ENCODE measurements at places on chromosomes 3 and 15.

DNA sequence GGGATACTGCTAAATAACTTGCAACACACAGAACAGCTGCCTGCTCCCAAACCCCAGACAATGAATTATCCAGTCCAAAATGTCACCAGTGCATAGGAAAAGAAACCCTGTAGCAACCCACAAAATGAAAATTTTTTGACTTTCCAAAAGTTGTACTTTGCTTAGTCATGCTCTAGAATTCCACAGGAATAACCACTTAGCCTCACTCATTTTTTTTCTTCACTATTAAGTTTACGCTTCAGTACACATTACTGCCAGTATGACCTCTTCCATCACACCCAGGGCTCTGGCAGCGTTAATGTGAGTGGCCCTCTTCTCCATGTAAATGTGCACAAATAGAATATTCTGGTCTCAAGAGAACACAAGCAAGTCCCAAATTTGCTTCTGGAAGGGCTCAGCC, 259.8 kb downstream of the MAGI1 start:
- no peak for DNase-seq

- no peak for DNase-seq
Observed at GRCh38 chr3:111548756-111549155, 6.8 kb downstream of the CD96 start.

- no peak for DNase-seq
Observed at GRCh38 chr15:33675246-33675645, 293.1 kb upstream of the CHRM5 start.

- no peak for DNase-seq
Observed at GRCh38 chr15:27237319-27237939, 266.4 kb downstream of the GABRG3 start.

- DNase-seq = no peak
Observed at GRCh38 chr3:113812854-113813253, 25.7 kb upstream of the GRAMD1C start.

- no peak for DNase-seq
Observed at GRCh38 chr3:107496855-107497254, 25.9 kb upstream of the BBX start.

- no peak for DNase-seq
Observed at GRCh38 chr3:190362258-190362657, 25.7 kb upstream of the CLDN16 start.

- DNase-seq = no peak
Observed at GRCh38 chr3:57019057-57019456, 41.4 kb upstream of the SPATA12 start.

DNA sequence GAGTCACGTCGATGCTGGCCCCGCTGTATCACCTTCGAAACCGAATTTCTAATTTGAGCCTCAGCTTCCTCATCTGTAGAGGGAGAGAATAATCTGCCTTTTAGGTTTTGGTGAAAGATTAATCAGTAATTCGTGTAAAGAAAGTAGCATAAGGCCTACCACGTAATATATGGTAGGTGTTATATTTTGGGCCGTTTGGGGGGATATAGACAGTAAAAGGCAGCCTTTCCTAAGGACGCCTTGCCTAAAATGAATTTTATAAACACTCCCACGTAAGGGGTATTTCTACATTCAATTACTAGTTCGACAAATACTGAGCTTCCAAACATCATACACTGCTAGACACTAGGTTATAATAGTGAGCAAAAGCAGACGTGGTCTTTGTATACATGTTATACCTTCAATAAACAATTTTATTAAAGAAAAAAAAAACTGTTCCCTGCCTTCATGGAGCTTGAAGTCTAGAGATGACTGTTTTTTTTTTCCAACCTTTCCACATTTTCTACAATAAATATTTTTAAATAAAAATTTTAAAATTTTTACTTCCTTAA, 737 bp downstream of the JAGN1 start:
- DNase-seq = no peak

DNA sequence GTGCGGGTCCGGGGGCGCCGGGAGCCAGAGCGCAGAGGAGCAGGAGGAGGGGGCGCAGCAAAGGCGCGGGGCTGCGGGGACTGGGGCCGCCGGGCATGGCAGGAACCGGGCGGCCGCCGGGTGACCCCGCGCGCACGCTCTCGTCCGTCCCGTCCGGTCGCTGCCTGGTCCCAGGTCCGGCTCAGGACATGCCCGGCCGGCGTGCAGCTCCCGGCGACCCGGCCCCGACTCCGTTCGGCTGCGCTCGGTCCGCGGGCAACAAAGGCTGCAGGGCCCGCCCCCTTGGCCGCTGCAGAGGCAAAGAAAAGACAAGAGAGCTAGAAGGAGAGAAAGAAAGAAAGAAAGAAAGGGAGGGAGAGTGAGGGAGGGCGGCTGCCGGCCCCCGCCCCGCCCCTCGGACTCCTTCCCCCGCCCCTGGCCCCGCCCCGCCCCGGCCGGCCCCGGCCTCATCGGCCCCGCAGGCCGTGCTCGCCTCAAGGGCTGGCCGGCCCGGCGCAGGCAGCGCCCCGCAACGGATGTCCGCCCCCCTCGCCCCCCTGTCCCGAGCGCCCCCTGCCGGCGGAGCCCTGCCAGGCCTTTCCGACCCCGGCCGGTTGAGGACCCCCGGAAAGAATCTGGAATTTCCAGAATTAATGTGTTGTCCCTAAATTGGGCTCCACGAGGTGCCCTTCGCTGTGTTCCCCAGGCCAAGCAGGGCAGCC, at the start of gene ADAMTS7:
ADAMTS7 (minus strand) TSS at position 341 of the 701 bp plus-strand sequence; CDS start at position 97, 244 bp downstream.
- peak; percentile 59 for DNase-seq

DNA sequence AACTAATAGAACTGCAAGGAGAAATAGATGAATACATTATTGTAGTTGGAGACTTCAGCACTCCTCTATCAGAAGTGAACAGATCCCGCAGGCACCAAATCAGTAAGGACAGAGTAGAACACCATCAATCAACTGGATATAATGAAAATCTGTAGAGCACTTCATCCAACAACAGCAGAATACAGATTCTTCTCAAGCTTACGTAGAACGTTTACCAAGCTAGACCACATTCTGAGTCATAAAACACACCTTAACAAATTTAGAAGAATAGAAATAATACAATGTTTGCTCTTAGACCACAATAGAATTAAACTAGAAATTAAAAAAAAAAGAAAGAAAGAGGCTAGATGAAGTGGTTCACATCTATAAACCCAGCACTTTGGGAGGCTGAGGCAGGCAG, 70.7 kb upstream of the NEDD4 start:
- DNase-seq = no peak

- no peak for DNase-seq
Observed at GRCh38 chr3:8712045-8712907, 21.3 kb upstream of the CAV3 start.

GRCh38 chr3:15889936-15890335, 92.2 kb upstream of the ANKRD28 start:
- no peak for DNase-seq

DNA sequence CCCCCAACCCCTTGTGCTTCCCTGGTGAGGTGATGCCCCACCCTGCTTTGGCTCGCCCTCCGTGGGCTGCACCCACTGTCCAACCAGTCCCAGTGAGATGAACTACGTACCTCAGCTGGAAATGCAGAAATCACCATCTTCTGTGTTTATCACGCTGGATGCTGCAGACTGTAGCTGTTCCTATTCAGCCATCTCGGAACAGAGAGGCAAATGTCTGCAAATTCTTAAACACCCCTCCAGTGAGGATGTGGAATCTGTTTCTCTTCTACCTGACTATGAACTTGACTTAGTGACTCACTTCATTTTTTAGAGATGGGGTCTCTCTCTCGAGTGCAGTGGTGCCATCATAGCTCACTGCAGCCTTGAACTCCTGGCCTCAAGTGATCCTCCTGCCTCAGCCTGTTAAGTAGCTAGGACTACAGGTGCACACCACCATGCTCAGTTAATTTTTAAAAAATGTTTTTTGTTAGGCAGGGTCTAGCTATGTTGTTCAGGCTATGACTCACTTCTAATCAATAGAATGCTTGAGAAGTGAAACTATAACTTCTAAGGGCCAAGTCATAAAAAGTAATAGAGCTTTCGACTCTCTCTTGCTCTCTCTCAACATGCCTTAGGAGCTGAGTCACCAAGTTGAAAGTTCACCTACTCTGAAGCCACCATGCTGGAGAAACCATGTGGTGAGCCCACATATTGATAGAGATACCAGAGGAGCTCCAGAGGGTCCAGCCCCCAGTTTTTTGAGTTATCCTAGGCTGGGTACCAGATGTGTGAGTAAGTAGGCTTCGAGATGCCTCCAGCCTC, 11.5 kb upstream of the PARP14 start:
- no peak for DNase-seq

DNA sequence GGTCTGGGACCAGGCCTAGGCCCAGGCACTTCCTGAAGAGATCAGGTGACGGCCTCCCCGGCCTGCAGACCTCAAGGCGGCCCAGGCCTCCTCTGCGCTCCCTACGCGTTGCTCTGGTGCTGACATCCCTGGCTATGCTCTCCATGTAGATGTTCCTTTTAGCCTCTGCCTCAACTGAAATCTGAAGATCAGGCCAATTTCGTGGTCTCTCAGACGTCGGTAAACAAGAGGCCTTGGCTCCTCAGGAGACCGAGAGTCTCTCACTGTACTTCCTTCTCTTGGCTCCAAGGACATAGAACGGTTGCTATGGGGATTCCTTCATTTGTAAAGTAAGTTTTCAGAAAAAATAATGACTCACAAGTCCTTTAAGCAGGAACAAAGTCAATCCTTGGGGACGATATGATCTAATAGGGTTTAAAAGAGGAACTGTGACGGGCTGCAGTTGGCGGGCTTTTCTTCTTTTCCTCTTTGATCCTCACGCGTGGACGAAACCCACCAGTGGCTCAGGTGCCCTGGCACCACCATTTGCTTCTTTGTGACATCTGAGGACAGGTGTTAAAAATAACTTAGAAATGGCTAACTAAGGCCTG, 55.6 kb upstream of the CGNL1 start:
- DNase-seq = no peak

DNA sequence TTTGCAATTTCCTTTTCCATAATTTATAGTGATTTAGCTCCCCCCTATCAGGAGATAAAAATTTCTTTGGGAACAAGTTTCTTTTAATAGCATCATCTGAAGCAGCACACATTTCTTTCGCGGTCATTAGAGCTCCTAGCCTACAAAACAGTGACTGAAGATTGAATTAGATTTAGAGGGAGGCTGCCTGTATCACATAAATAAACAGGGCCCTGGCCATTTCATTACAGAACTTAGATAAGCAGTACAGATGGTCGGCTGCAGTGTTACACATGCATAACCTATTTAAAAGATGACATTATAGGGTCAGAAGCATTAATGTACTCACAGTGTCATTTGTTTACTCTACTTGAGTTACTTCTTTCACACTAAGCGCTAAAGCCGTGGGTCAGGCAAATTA, 81.4 kb upstream of the SLC25A26 start:
- no peak for DNase-seq

GRCh38 chr3:46386205-46386604, 15.5 kb downstream of the CCR5 start:
- no peak for DNase-seq

DNA sequence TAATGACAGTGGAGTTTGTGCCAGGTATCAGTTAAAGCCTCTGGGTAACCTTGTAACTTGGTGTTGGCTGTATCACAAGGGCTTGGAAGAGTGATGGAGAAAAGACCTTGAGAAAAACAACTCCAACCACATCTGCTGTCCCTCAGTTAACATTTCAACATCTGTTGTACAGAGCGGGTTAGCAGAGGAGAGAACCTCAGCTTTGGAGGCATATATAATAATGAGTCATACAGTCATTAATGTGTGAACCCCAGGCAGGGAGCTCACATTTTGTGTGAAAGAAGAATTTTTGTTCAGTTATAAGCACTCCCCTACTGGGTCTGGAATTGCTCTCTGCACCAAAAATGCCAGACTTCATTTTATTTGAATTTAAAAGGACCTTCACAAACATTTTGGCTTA, 439.5 kb downstream of the PDCD6IP start:
- DNase-seq = no peak

DNA sequence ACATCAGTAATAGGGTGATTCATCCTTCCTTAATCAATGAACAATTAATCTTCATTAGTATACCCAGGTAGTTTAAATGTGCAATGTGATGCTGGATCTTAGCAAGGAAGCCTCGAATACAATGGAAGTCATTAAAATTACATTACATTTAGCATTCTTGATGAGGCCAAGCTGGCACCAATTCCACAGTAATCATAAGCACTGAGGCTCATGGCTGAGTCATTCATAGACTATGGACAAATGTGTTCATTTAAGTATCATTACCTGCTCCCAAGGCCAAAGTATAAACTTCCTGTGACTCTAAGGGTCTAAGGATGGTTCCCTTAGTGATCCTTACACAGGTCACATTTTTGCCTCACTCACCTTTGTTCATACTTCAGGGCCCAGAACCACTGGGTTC, 266.4 kb upstream of the CDIN1 start:
- DNase-seq = no peak

GRCh38 chr15:57720867-57721266, 14.4 kb downstream of the POLR2M start:
- peak; percentile 59 for DNase-seq

- peak; percentile 67 for DNase-seq
Observed at GRCh38 chr3:31968927-31969418, 12.1 kb downstream of the OSBPL10 start.

DNA sequence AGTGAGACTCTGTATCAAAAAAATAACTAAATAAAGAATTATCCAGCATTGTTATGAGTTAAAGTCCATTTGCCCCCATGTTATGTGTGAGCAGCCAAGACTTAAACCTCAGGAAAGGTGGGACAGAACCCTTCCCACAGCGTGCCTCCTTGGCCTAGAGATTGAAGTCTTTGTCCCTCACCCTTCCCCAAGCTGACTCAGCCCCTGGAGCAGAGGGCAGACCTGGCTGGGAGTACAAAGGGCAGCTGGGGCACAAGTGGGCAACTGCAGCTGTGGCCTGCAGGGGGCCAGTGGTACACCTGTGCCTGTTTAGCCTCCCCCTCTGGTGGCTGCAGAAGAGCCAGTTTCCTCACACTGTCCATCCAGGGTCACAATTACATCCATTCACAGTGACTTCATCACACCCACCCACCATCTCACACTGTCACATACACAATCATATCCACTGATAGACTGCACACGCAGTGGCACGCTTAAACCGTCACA, 940 bp upstream of the ACY1 start:
- no peak for DNase-seq

DNA sequence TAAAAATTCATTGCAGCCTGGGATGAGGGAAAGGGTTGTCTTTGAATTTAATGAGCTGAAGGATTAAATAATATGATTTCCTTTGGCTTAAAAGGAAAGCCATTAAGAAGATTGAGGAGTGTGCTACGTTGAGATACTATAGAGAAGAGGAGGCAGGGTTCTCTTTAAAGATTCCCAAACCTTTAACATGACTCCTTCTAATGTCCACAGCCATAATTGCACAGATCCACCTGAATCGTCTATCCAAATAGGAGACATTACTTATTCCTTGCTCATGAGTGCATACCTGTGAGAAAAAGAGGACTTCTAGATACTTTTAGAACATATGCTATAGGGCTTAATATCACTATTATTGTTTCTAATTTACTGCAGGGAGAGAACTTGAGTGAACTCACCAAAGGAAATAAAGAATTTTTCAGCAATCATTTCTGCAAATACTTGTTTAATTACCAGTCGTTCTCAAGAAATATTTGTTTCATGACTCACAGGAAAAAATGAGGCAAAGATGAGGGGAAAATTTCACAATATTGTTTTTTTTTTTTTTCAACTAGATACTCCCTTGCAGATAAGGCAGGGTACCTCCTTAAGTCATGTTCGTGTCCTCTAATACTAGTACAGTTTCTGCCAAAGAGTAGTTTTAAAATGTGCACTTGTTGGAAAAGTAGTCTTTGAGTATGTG, 8.9 kb upstream of the SUCNR1 start:
- DNase-seq = no peak

- DNase-seq = no peak
Observed at GRCh38 chr15:39432912-39433348, 147.9 kb upstream of the THBS1 start.

GRCh38 chr3:188888321-188889053, 283.3 kb upstream of the TPRG1 start:
- DNase-seq = no peak

All from renal cortex interstitium (tissue), 15 donors.